ENCODE measurements at places on chromosomes 1 and 21.

- no peak for DNase-seq
These were observed 44.0 kb downstream of the EVA1C start for GRCh38 chr21:32456497-32456918.

- no peak for DNase-seq
These were observed 12.4 kb upstream of the RGS1 start for GRCh38 chr1:192563129-192563528.

GRCh38 chr1:106637566-106637965 is 418.9 kb upstream of the PRMT6 start:
- no peak for DNase-seq

- DNase-seq, result no peak
These were observed 1.7 kb downstream of the COP1 start for GRCh38 chr1:176205332-176205914.

- no peak for DNase-seq
These were observed 26.6 kb downstream of the TTC39A start for GRCh38 chr1:51303751-51304251.

GRCh38 chr1:191671236-191671635 is 487.0 kb upstream of the RGS18 start:
- no peak for DNase-seq

- DNase-seq, result no peak
These were observed 9.4 kb upstream of the ATP6V1G3 start for GRCh38 chr1:198549866-198550265.

DNA sequence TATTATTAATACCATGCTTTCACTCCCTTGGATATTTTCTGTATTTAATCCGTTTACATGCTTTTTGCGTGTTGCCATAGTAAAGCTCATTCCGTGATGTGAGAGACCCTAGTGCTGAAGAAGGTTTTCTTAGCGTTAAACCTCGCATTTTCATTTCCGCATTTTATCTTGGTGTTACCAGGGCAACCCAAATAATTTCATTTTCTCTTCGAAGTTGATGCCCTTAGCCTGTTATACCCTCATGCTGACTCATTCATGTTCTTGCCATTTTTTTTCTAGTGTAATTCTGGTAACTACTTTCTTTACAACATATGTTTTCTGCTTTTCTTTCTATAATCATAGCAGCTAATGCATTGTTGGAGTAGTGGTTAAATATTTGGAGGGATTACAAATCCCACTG is 37.2 kb downstream of the LRRC8C start:
- no peak for DNase-seq

- no peak for DNase-seq
These were observed 70.5 kb upstream of the APOBEC4 start for GRCh38 chr1:183723571-183723970.

GRCh38 chr1:206556750-206557635 is 49.7 kb downstream of the RASSF5 start:
- DNase-seq, result peak; percentile 67

DNA sequence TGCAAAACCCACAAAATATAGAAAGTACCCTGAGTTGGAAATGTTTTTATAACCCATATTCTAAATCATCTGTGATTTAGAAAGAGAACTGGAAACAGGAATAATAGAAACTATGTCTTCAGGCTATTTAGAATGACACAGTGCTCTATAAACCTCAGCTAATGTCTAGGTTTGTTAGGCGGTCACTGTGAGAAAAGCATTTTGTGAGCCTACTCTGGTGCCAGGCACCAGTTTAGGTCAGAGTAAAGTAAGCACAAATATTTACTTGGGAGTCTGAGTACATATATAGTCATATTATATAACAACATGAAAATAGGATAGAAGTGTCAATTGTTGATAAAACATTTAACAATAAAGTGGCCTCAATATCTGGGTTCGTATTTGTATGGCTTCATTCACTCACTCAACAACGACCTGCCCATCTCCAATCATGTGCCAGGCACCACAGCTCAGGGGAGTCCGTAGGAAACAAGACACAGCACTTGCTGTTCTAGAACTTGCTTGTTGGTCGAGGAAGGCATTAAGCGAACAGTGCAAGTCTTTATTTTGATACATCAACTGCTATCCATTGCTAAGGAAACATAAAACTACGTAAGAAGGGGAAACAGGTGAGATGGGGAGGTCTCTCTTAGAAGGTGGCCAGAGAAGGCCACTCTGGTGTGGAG is 37.2 kb downstream of the GNB1 start:
- DNase-seq, result no peak

- DNase-seq, result no peak
These were observed 1643.8 kb downstream of the MRPL39 start for GRCh38 chr21:23963454-23963853.

- DNase-seq, result no peak
These were observed 5.1 kb downstream of the TMEM201 start for GRCh38 chr1:9593492-9594465.

- DNase-seq, result no peak
These were observed 156.0 kb downstream of the GLUL start for GRCh38 chr1:182235604-182235951.

DNA sequence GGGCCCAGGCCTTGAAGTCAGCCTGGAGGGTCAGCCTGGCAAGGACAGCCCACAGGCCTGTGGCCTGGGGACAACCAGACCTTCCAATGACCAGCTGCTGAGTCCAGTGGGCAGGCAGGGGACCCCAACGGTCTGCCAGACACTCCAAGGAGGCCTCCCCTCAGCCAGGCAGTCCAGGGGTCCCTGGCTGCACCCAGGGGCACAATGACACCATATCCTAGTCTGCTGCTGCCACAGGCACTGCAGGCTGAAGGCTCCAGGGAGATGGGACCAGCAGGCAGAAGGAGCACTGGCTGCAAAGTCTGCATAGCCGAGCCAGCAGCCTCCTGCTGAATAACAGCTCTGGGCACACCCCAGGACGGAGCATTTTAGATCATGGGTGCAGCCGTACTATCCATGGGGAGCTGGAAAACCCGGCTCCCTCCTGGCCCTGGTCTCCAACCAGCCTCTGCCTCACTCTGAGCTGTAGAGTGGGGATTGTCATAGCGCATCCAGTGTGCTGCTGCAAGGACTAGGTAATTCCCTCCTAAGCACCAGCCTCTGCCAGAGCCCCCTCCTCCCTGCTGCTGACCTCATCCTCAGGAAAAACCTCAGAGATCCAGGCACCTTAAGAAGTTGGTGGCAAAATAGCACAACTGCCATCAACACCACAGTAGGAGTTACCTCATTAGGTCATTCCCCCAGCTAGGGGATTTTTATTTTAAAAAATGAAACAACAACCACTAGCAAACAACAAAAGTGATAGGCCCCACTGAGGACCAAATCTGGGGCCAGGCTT is 4.8 kb upstream of the LAPTM5 start:
- DNase-seq, result no peak

- DNase-seq, result no peak
These were observed 5.4 kb upstream of the SLAMF8 start for GRCh38 chr1:159821171-159821867.

GRCh38 chr1:166182281-166182680 is 15.5 kb upstream of the FAM78B start:
- DNase-seq, result no peak

GRCh38 chr21:41778930-41779600 is 12.2 kb upstream of the RIPK4 start:
- no peak for DNase-seq

- no peak for DNase-seq
These were observed 8.7 kb downstream of the IFNLR1 start for GRCh38 chr1:24178407-24178806.

DNA sequence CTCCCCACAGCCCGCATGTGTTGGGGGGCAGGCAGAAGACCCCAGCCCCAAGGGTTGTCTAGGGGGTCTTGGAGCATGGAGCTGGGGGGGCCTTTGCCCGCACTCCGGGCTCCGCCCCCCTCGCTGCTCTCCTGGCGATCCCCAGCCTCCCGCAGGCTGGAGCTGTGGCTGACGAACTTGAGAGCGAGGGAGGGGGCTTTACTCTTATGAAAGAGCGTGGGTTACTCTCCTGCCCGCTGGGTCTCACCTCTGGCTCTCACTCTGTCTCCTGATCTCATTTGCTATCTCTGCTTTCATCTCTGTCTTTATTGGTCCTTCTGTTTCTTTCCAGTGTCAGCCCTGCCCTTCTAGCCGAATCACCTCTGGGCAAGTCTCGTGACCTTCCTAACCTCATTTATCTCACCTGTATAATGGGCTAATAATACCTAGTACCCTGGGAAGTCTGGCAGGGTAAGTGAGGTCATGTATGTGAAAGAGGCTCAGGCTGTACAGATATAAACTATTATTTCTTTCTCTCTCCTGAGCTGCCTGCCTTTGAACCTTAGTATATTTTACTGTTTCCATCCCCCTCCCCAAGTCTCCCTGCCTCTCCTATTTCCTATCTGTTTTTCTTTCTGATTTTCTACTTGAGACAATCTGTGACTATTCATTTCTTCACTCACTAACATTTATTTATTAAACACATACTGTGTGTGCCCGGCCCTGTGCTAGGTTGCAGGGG is 731 bp downstream of the EFNA4 start:
- no peak for DNase-seq

- DNase-seq, result no peak
These were observed 26.9 kb upstream of the LRRC3 start for GRCh38 chr21:44428281-44428960.

DNA sequence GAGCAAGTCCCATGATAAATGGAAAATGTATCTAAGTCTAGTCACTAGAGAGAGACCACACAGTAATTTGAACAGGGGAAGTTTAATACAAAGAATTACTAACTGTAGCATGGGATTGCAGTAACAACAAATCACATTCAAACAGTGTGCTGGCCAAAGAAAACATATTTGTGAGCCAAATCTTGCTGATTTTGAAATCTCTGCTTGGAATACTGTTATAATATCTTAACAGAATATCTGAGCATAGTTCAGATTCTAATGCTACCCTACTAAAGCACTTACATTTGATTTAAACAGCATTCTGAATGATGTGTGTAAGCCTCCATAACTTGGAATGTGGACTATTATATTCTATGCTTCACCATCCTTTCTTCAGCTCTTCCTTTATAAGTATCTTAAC is 270.0 kb upstream of the BRINP3 start:
- peak; percentile 33 for DNase-seq

DNA sequence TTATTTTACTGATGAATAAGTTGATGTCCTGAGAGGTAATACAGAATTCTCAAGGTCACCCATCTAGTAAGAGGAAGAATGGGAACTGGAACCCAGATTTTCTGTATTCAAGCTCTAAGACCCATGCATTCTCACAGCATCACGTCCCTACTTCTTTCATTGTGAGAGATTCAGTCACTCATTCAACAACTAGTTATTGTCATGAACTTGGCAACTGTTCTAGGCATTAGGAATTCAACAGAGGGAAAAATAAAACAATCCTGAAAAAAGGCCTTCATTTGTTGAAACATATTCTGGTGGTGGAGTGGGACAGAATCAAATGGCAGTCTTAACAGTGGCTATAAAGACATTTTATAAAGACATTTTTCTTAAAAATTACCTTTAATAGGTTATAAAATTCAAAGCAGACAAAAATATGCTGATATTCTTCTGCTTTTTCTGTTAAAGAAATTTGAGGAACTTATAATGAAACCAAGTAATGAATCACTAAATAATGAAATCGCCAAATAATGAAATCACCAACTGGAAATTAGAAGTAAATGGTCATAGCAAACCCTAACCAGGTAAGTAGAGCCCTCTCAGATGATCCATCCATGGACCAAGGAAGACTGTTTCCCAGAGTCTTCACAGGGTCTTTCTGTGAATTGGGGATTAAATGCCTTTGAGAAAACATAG is 136.5 kb upstream of the DPYD start:
- DNase-seq, result no peak

DNA sequence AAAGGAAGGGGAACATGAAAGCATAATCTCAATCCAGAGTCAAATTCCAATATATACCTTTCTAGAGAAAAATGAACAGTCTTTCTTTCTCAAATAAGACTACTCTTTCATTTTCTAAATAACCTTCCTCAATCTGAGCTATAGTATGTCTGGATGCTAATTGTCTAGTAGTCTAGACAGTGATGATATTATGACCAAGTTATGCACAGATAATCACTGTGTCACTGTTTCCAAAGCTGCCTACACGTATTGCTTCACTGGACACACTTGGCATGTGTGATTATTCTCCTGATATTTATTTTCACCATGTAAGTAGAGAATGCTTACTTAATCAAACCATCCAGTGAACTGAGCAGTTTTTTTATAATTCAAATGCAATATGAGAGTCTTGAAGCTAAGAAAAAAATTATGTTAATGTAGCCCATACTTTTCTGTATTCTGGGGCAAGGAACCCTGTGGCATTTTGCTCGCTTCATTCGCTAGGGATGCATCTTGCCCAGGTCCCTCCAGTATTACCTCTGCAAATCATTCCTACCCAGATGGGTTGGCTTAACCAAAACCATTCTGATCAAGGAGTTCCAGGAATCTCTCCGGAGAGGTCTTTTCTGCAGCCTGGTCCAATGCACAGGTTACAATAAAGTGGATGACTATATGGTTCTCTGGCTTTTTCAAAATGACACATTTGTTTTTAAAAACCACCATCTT is 303.1 kb upstream of the RUNX1 start:
- no peak for DNase-seq

DNA sequence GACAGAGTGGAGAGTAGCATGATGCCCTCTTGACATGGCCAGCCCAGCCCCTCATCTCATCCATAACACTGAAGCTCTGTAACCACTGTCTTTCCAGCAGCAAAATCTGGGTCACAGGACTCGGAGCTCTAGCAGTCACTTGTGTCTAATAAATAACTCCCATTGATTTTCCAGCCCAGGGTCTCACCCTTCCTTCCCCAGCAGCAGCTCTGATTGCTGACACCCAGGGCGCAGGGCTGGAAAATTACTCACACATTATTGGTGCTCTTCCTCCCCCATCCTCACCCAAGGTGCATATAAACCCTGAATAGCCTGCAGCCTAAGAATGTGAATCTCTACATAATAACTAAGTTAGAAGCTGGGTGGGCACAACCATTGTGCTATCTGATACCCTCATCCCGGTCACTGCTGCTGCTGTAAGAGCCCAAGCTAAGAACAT is 21.1 kb upstream of the OR10J5 start:
- DNase-seq, result no peak

DNA sequence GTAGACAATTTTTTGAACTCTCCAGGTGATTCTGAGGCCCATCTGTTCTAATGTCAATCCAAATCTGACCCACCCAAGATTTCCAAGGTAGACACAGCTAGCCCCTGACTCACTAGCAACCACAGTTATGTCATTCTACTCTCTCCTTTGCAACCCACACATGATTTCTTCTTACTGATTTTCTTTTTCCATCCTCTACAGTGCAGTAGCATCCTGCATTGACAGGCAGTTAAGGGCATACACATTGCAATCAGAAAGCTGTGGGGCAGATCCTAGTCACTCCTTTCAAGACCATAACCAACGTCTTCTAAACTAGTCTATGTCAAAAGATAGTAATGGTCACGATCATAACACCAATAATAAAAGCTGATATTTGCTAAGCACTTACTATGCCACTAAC is 54.2 kb downstream of the JAK1 start:
- DNase-seq, result no peak

GRCh38 chr1:92989936-92990583 is 28.8 kb upstream of the DIPK1A start:
- no peak for DNase-seq

DNA sequence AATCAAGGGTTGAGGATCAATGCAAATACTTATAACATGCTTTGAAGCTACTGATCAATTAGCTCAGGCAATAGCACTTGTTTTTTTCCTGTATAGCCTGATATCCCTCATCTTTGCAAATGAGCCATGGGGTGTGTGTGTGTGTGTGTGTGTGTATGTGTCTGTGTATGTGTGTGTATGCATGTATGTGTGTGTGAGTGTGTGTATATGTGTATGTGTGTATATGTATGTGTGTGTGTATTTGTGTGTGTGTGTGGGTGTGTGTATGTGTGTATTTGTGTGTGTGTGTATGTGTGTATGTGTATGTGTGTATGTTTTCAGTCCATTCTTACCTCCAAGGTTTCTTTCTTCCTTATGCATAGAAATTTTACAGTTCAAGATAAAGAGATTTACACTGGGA is 78.4 kb upstream of the SSX2IP start:
- DNase-seq, result no peak

Measured in tibial nerve (tissue), 4 donors.